ENCODE measurements at places on chromosomes 5 and 9. TPM values are rescaled to one million over a fixed set of nuclear protein-coding genes. Genes with fewer than 3 reads are reported as not detected.

PGGT1B gene
- total RNA-seq, result 37.4 TPM

LHX3 gene
- total RNA-seq, result not detected

PCA3 gene
- total RNA-seq, result 0.81 TPM

ANKRD33B gene
- 4.9 TPM for total RNA-seq

IL5 gene
- total RNA-seq, result not detected

DNA sequence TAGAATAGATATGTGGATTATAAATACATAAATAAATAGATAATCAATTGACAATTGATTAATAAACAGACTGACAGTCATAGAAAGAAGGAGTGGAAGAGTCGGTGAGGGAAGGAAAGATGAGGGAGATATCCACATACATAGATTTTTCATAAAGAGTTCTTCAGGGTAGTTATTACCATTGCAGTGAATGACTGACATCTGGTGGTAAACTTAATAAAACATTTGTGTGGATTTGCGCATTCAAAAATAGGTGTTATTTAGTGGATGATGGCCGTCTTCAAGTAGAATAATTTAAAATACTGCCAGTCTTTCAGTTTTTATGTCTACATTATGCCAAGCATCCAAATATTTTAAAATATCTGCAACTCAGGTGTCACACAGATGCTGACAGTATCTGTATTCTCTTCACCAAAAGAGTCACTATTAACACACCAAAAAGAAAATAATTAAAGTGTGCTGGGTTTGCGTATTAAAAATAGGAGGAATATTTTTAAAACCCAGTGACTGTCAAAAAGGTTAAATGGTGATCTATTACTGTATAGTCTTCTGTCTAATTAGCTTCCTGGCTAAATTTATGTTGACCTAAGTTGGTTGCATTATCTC lies 78.8 kb downstream of the GIN1 start:
- no peak overlapping the region for H3K4me3 ChIP-seq
- no peak for DNase-seq
- H3K4me1 ChIP-seq, result no peaks in the 10 kb centered on the region
- H3K27ac ChIP-seq, result no peak overlapping the region
- no peaks in the 10 kb centered on the region for H3K36me3 ChIP-seq

GRCh38 chr9:94135222-94135621 lies 51.0 kb downstream of the PTPDC1 start:
- no peak overlapping the region for H3K4me3 ChIP-seq
- H3K36me3 ChIP-seq, result no peaks in the 10 kb centered on the region
- H3K4me1 ChIP-seq, result peaks cover 3% of the 10 kb centered on the region
- H3K27ac ChIP-seq, result peak overlapping the region; percentile 67

GRCh38 chr9:135215571-135216161 lies 128.2 kb downstream of the OLFM1 start:
- H3K4me1 ChIP-seq, result no peaks in the 10 kb centered on the region
- DNase-seq, result peak; percentile 33
- H3K27me3 ChIP-seq, result no peaks in the 10 kb centered on the region
- no peaks in the 10 kb centered on the region for H3K36me3 ChIP-seq

- DNase-seq, result no peak
- H3K4me3 ChIP-seq, result no peak overlapping the region
- H3K36me3 ChIP-seq, result no peaks in the 10 kb centered on the region
- H3K4me1 ChIP-seq, result no peaks in the 10 kb centered on the region
These were observed 465.9 kb downstream of the DMAC1 start for GRCh38 chr9:7333719-7334118.

- no peak for DNase-seq
- H3K27me3 ChIP-seq, result no peaks in the 10 kb centered on the region
- H3K4me1 ChIP-seq, result no peaks in the 10 kb centered on the region
- H3K4me3 ChIP-seq, result no peak overlapping the region
- peaks cover under 1% of the 10 kb centered on the region for H3K36me3 ChIP-seq
- no peak overlapping the region for H3K27ac ChIP-seq
These were observed 386.4 kb downstream of the RAB3C start for GRCh38 chr5:58969253-58969652.

GRCh38 chr9:136665111-136665703 lies 2.5 kb downstream of the EGFL7 start:
- H3K36me3 ChIP-seq, result no peaks in the 10 kb centered on the region
- DNase-seq, result no peak
- H3K27ac ChIP-seq, result no peak overlapping the region
- no peaks in the 10 kb centered on the region for H3K27me3 ChIP-seq

DNA sequence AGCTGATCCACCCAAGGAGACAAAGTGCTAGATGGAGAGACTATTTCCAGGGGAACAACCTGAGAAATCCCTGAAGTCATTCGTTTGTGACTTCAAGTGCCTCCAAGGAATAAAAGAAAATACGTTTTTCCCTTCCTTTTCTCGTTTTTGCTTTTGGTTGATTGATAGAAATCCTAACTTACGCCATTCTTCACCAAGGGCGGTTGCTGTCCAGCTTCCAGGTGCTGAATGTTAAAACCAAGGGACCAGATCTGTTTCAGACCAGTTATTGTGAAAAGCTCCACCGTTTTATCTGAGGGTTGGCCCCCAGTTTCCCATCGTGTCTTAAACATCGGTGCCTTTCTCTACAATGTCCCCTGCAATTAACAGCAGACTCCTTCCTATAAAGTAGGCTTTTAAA lies 600.7 kb upstream of the SGCD start:
- no peaks in the 10 kb centered on the region for H3K36me3 ChIP-seq
- H3K27me3 ChIP-seq, result no peaks in the 10 kb centered on the region
- no peaks in the 10 kb centered on the region for H3K4me1 ChIP-seq

DNA sequence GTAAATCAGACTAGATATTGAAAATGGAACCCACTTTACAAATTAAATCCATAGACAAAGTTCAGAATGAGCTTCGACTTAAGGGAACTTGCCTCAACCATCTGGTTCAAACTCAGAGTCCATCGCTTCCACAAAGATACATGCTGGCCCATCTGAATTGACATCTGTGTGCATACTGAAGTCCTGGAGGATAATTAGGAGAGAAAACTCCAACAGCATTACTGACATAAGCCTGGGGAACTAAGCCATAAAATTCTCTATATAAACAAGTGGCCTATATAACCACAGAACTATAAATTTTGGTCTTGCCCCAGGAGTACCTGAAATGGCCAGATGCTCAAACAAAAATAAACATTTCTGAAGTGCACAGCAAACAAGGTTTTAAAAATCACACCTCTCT lies 94.4 kb downstream of the IZUMO3 start:
- no peak overlapping the region for H3K27ac ChIP-seq
- no peak for DNase-seq
- no peak overlapping the region for H3K4me3 ChIP-seq
- no peaks in the 10 kb centered on the region for H3K27me3 ChIP-seq
- no peaks in the 10 kb centered on the region for H3K36me3 ChIP-seq

GRCh38 chr5:92945605-92946097 lies 635.4 kb downstream of the NR2F1-AS1 start:
- H3K27me3 ChIP-seq, result no peaks in the 10 kb centered on the region
- H3K36me3 ChIP-seq, result no peaks in the 10 kb centered on the region
- no peak overlapping the region for H3K27ac ChIP-seq
- DNase-seq, result no peak
- no peak overlapping the region for H3K4me3 ChIP-seq
- H3K4me1 ChIP-seq, result no peaks in the 10 kb centered on the region

Data from aorta (tissue), 5 donors.